WERI-Rb-1 (cell line): ENCODE measurements at places on chromosomes 16 and 17.

GRCh38 chr16:46673320-46674013 is 15.5 kb downstream of the VPS35 start:
- DNase-seq = peak; percentile 55

DNA sequence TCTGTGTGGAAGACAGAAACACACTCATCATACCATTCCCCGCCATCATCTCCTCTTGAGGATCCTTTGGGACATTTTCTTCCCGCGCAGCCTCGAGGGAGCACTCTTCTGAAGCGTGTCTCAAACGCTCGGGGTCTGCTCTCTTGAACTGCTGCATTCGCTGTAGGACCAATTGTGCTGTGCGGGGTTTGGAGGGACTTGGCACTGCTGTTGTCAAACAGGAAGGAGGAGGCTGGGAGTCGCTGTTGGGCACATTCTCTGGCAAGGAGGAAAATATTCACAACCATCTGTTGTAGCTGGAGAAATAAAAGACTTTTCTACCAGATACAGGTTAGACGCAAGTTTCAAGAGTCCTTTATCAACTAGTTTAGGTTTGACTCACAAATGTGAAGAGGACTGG is 5.0 kb downstream of the SLX4 start:
- DNase-seq = no peak

DNA sequence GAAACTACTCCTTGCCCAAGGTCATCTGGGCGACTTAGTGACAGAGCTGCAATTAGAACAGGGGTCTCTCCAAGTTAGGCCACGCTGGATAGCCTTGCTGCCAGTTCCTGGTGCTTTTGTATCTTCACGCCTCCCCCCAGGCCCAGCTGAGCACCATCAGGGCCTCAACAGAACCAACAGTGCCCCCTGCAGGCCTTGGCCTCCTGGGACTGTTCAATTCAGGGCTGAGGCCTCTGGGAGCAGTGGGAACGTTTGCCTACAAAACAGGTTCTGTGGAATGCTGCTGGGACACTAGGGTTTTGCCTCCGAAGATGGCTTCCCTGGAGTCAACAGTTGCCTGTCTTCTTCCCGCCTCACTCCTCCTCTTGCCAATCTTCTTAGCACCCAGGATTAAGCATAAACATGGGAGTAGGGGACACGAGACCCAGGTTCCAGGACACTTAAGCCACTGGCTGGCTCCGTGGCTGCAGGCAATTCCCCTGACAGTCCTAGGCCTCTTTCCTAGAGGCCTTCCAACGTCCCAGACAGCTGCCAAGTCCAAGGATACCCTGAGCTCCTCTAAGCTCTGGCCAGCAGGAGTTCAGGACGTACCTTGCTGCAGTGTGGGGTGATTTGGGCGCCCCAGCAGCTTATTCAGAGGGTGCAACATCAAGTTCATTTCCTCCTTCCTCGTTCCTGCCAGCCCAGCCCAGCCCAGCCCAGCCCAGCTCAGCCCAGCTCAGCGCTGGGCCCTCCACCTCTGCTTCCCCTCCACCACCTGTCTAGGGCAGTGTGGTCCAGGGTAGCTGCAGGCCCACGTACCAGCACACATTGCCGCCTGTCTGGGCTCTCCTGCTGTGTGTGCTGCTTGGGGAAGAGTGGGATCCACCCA is 246.6 kb upstream of the RPL38 start:
- DNase-seq = peak; percentile 92

- peak; percentile 75 for DNase-seq
Measured at GRCh38 chr17:44315760-44316731, 7.6 kb downstream of the RUNDC3A start.

GRCh38 chr16:83721676-83722075 is 86.1 kb upstream of the HSBP1 start:
- no peak for DNase-seq

DNA sequence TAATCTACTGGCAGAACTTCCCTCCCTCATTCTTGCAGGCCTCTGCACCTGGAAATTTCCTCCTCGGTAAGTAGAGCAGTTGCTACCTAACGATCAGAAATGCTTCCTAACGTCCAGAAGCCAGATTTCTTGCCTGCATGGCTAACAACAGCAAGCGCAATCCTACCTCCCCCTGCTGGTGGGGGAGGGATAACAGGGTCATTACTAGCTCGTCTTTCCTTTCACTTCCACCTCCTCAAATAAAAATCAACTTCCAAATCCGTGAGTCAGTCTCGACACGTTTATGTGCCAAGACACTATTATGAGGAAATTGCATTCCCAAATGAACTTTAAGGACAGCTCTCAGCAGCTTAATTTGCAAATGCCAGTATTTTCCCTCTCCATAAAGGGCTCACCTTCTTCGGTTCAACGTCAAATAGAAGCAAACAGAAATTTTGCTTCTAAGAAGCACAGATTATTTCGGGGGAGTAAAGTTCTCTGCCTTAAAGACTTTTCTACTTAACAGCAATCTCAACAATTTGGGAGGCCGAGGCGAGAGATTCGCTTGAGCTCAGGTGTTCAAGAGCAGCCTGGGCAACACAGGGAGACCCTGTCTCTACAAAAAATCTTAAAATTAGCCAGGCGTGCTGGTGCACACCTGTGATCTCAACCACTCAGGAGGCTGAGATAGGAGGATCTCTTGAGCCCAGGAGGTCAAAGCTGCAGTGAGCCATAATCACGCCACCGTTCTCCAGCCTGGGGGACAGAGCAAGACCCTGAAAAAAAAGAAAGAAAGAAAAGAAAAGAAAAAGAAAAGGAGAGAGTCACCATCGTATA is 188.6 kb upstream of the PSMD7 start:
- DNase-seq = peak; percentile 51

- DNase-seq = peak; percentile 90
Measured at GRCh38 chr17:31487648-31488263, 96.3 kb downstream of the RAB11FIP4 start.

GRCh38 chr17:50690887-50691549 is 16.7 kb downstream of the ANKRD40 start:
- no peak for DNase-seq

DNA sequence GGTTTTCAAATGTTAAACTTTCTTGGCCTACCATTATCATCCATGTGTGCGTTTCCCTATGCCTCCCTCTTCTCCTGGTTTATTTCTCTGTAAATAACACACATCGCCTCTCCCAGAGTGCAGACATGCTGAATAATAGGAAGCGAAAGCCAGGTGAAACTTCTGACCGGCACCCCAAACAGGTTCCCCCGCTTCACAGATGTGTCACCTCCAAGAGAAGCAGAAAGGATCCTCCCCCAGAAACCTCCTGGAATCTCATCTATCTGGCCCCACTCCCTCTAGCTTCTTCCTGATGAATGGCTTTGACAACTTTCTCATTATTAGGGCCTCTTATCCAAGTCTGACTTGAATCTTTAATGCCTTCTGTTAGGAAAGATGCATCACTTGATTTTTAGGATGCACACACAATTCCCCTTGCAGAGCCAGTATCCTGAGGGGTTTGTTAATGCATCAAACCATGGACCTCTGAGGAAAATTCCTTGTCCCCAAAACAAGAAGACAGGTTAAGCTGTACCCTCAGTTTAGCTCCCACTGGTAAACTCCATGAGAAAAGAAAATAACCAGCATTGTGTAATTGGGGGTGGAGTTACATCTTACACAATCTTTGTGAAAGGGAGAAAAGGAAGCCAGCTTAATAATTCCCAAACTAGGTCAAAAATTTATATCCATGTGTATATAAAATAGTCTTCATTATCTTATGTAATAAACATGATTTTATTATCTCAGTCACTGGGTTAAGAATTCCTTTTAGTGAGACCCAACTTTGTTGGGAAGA is 20.1 kb upstream of the HYDIN start:
- DNase-seq = no peak

DNA sequence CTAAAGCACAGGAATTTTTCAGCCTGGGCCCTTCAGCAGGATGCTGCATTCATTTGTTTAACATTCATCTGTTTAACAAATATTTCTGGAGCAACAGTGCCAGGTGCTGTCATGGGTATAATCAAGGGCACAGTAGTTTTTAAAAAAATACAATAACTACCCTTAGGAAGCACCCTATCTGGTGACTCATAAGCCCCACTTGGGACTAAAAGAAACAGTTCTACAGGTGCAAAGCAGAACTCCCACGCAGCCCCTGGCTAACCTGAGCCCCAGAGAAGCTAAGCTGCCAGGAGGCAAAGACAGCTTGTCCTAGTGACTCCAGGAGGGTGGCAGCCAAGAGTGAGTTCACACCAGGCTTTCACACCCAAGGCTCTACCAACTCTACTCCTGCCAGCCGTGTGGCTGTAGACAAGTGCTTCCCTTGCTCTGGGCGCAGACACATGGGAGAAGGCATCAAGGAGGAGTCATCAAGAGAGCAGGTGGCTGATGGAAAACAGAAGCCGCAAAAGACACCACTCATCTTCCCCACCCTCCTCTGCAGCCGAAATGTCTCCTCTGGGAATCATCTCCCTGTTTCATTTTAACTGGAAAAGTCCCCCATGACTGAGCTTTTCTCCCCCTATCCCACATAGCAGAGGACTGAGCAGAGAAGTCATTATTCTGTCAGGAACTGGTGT is 14.4 kb downstream of the CUEDC1 start:
- peak; percentile 44 for DNase-seq

DNA sequence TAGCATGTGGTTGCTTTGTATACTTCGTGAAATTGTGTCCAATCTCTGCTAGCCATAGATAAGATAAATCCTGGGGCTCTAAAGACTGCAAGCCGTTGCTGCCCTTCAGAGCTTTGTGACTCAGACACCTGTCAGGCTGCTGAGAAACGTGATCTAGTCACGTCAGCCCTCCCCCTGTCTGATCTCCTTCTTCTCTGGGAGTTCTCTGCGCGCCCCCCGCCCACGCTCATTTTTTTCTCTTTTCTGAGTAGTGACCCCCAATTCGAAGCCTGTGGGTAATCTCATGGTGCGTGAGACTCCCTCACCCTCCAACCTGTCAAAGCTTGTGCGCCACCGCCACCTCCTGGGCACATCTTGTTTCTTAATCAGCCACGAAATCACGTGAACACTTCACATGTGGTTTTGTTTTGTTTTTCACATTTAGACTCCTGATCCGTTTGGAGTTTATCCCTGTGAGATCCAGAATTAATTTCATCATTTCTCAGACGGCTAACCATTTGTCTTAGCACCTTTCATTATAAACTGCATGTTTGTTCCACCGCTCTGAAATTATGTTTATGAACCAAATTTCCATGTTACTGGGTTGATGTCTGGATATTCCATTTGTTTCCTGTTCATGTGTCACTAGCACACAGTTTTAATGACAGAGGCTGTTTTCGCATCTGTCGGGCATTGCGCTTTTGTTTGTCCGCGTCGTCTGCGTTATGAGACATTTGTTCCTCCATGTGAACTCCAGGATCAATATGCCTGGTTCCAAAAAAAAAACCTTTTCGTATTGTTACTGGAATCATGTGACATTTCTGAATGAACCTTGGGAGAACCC is 977 bp upstream of the ZNF778 start:
- peak; percentile 51 for DNase-seq

DNA sequence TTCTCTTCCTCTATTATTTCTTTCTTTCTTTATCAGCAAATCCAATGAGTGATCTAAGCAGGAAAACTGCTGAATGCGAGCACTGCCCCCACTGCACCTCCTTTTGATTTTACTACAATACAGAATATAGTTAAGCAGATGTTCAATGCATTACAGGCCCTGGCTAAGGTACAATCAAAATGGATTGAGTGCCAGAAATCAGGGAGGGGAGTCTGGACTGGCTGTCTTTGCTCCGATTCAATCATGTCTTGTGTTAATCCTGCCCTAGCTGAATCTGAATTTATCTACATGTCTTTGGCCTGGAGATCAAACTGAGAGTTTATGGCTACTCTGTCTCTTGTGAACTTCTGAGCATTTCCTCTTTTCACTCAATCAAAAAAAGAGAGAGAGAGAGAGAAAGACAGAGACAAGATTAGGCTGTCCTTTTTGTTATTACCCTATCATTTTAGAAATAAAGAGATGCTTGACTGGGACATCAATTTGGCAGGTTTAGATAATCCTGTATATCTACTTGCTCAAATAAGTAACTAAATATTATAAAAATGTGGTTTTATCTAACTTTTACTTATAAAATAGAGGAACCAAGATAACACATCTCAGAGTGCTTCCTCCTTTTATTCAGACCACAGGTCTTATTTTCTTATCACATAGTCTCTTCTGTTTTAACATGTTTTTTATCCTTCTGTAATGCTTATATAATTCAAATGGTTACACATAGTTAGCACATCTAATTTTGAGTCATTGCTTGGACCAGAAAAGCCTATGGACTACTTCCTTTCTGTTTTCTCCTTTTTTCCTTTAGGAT is 656.2 kb downstream of the KCNJ2 start:
- no peak for DNase-seq

DNA sequence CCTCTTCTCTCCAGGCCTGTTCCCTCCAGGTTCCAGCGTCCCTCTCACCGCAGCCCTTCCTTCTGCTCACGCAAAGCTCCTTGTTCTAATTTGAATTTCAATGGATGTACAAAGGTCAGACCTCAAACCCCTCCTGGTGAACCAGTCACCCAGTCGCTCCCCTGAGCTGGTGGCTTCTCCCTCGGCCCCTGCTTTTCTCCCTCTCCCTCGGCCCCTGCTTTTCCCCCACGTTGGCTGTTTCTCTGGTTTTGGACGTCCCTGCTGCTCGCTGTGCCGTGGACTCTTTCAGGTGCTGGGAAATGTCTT is 8.6 kb upstream of the MSLN start:
- no peak for DNase-seq

DNA sequence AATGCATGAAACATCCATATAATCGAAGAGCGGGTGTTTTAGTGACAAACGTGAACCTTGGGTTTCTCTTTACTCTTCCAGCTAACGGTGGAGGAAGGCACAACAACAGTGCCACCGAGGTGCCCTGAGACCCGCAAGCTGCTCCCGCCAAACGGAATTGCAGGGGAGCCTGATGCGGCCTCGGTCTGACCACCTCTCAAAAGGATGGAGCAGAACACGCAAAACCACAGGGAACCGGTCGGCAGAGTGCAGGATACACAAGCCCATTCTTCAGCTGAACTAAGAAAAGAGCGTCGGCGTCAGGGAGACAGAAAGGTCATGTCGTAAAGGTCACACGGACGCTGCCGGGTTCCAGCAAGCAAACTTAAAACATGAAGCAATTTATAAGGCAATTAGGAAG is 109.5 kb upstream of the ZNF750 start:
- DNase-seq = no peak

DNA sequence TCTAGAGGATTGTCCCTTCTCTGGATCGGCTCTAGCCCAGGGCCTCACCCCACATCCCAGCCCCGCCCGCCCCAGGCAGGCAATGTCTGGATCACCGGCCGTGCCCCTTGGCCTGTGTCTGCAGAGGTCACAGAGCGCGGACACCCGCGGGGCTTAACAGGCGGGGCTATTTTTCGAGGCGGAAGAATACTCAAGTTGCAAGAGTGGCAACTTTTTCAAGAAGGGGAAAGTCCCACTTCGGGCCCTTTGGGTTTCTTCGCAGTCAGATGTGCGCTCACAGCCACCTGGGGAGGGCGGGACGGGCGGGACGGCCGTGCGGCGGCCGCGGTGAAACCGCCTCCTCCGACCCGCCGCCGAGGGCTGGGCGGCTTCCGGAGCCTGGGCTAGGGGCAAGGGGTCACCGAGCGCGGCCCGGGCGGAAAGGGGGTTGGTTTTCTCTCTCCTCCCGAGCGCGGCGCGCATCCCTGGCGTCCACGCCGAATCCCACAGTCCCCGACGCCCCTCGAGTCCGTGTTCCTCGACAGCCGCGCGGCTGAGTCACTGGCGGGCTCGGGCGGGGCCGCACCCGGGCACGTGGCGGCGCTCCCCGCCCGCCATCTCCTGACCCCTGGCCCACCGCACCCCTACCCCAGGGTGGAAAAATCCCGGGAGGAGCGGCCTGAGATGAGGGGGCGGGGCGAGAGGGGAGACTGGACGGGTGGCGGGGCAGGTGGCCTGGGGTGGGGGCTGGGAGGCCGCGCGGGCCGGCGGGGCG is 1.2 kb upstream of the PFN1 start:
- DNase-seq = peak; percentile 82
